ENCODE measurements at places on chromosomes 7 and 10.

GRCh38 chr10:132804287-132804686, 18.3 kb upstream of the NKX6-2 start:
- DNase-seq = no peak

DNA sequence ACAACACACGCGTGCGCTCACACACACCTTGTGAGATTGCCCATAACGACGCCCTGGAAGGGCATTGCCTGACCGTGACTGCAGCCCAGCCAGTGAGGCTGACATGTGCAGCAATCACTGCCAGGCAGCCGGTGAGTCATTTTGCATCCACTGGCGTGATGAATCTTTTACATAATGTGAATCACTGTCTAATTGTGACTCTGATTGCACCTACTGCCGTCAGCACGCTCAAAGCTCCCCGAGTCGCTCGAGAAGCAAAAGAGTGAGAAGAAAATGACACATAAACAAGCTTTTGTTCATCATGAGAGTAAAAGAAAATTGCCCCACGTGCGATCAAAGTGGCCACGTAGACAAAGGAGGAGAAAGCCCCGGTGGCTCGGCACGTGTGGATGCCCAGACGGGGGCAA, 117.4 kb upstream of the PFKP start:
- no peak for DNase-seq

DNA sequence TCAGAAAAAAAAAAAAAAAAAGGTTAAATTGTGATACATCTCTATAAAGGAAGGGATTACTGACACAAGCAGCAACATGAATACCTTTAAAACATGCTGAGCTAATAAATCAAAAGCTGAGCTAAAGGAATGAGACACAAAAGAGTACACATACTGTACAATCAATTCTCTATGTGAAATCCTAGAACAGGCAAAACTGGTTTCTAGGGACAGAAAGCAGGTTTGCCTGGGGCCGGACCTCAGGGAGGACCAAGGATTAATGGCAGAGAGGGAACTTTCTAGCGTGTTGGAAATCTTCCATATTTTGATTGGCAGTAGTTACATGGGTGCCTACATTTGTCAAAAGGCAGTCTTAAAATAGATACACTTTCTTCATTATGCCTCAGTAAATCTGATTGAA, 52.5 kb downstream of the KLRG2 start:
- DNase-seq = no peak

- no peak for DNase-seq
Observed at GRCh38 chr7:34337163-34337562, 320.9 kb upstream of the NPSR1 start.

DNA sequence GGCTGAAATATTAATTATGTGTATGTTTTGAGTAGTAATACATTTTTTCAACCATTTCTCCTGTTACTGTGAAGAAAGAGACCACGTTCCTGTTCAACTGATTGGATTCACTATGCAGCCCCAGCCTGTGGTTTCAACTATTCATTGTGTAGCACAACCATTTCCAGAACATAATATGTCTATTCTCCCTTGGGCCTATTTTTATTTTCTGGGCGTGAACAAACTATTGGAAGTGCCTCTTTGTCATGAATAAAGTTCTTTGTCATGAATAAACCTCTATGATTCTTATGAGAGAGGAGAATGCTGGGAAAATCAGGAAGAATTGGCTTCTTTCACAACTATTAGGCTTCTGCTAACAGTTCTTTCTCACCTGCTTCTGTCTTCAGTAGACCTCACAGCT, 152.4 kb downstream of the GNAT3 start:
- no peak for DNase-seq

DNA sequence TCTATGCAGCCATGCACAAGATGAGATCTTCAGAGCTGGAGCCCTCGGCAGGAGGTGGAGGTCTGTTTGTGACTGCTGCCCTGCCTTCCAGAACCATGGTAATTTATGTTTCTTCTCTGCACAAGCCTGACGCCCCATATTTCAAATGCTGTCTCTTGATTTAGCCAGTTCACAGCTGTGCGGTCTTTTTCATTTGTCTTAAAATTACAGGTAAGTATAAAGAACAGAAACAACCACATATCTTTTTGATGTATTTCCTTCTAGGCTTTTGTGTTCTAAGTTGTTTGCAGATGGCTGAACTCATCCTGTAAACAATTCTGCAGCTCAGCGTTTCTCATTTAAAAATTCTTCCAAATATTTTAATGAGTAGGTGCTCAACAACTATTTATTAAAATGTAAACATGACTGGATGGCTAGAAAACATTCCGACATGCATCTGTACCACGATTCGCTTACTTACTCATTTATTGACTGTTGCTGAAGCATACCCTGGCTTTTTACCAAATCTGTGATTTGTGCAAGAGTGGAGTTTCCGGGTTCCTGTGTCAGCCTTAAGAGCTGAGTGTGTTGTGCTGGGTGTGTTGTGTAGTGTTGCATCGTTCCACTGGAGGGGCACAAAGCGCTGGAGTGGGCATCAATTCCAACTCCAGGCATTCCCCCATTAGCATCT, 58.9 kb downstream of the PIP4K2A start:
- no peak for DNase-seq

- DNase-seq = no peak
Observed at GRCh38 chr10:61047081-61047480, 103.1 kb upstream of the RHOBTB1 start.
